ENCODE measurements at places on chromosomes 16 and 17.

- DNase-seq, result no peak
These were observed 36.4 kb upstream of the APPBP2 start for GRCh38 chr17:60562421-60562820.

DNA sequence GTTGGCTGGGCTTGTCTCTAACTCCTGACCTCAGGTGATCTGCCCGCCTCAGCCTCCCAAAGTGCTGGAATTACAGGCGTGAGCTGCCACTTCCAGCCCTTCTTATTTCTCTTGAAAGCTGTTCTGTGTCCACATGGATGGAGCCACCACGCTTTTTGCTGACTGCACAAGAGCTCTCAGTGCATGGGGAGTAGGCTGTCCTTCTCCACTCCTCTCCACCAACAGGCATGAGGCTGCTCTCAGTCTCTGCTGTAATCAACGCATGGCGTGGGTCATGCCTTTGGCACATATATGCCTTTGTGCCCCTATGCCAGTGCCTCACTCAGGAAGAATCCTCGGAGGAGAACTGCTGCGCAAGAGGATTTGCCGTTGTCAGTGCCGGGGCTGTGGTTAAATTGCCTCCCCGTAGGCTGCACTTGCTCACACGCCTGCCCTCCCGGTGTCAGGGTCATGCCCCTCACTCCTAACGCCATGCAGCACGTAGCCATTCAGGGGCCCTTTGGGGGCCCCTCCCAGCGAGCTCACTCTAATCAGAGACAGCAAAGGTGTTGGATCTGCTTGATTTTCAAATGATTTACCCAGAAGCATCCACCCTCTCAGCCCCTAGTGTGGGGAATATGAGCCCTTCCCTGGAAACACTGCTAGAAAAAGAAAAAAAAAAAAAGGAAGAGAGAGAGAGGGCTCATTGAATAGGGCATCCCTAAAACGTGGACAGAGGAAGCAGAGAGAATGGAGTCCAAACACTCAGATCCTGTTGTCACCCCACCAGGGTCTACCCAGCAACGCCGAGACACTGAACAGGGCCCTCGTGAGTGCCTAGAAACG is 47.5 kb upstream of the ZCCHC14 start:
- no peak for DNase-seq

DNA sequence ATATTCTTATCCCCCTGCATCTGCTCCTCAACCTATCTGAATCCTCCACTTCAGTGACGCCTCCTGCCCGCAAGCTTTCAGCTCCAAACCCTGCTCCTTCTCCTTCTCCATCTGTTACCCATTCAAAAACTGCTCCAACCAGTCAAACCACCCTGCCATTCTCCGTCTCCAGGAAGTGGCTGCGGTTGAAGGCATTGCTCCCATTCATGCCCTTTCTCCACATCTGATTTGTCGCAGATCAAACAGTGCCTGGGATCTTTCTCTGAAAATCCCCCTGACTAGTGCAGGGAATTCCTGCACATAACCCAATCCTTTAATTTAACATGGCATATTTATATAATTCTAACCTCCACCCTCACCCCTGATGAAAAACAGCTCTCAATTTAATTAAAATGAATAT is 56.3 kb downstream of the SLFN5 start:
- DNase-seq, result no peak

DNA sequence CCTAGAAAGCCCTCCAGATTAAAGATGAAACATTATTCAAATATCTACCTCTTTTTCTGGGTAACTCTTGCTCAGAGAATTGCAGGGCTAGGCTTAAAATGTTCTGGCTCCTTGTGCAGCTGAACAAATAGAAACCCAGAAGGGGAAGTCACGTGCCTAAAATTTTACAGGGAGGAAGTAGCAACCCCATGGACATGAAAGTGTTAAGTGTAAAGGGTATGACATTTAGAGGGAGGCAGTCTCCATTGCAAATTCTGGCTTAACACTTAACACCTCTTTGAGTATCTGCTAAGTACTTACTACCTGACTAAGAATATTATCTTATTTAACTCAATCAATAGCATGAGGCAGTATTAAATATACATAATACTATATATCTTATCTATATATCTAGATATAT is 376.1 kb upstream of the ERCC4 start:
- DNase-seq, result no peak

GRCh38 chr17:31294820-31295488 is 2.1 kb downstream of the OMG start:
- no peak for DNase-seq

DNA sequence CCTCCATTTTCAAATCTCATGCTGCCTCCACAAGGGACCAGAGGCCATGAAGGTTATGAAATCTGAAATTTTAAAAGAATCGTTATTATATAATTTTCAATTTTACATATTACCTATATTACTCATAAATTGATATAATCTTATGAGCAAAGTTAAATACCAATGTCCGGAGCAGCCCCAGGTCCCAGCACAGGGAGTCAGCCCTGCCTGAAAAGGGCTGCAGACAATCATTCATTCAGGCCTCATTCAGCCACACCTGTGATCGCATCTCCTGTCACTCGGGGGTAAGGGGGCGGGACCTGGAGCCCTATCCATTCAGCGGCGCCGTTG is 172.5 kb downstream of the AHSP start:
- DNase-seq, result no peak

GRCh38 chr16:84466692-84467091 is 37.8 kb downstream of the MEAK7 start:
- no peak for DNase-seq

GRCh38 chr17:57010487-57010886 is 32.6 kb downstream of the SCPEP1 start:
- no peak for DNase-seq

DNA sequence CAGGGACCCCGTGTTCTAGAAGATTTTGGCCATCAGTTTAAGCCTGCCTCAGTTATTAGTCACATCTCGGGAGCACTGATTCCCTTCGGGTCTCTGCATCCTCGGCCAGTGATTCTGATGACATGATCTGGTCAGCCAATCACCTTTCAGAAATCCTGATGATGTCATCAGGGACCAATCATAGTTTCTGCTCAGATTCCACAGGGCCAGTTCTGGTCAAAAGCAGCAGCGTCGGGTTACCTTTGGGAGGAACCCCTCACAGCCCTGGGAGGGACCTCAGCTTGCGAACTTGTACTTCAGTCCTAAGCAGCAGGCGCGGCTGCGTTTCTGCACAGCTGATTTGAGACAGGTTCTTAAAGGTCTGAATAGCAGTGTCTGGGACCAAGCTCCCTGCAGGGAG is 13.9 kb downstream of the KDM8 start:
- DNase-seq, result no peak

DNA sequence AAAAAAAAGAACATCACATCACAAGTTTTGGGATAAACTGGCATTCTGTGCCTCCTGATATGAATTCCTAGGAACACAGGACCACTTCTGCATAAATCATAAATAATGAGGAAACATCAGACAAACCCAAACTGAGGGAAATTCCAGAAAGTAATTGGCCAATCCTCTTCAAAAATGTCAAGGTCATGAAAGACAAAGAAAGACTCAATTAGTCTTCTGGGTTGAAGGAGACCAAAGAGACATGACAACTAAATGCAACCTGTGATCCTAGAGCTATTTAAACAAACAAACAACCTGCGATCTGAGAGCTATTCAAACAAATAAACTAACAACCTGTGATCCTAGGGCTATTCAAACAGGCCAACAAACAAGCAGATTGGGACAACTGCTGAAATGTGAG is 144.3 kb downstream of the VPS53 start:
- DNase-seq, result no peak

- DNase-seq, result no peak
These were observed 304.7 kb downstream of the ZFHX3 start for GRCh38 chr16:72743011-72743761.

GRCh38 chr16:67539271-67539670 is 10.6 kb downstream of the RIPOR1 start:
- DNase-seq, result peak; percentile 15

DNA sequence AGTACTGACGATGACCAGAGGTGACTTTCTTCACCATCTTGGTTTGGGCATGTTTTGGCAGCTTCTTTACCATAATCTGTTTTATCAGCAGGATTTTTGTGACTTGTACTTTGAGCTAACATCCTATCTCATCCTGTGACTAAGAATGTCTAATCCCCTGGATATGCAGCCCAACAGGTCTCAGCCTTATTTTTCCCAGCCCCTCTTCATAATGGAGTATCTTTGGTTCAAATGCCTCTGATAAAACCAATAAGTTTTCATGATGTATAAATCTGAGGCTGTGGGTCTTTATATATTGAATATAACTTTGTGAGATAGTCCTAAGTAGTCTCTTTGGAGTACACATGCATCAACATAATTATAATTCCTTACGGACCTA is 186.9 kb upstream of the WSB1 start:
- no peak for DNase-seq

DNA sequence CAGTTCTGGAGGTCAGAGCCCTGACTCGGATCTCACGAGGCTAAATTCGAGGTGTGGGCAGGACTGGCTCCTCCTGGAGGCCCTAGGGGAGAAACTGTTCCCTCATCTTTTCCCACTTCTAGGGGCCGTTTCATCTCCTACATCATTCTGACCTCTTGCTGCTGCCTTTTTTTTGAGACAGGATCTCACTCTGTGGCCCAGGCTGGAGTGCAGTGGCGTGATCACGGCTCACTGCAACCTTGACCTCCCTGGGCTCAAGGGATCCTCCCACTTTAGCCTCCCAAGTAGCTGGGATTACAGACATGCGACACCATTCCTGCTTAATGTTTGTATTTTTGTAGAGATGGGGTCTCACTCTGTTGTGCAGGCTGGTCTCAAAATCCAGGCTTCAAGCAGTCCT is 244.1 kb upstream of the GSE1 start:
- DNase-seq, result no peak

DNA sequence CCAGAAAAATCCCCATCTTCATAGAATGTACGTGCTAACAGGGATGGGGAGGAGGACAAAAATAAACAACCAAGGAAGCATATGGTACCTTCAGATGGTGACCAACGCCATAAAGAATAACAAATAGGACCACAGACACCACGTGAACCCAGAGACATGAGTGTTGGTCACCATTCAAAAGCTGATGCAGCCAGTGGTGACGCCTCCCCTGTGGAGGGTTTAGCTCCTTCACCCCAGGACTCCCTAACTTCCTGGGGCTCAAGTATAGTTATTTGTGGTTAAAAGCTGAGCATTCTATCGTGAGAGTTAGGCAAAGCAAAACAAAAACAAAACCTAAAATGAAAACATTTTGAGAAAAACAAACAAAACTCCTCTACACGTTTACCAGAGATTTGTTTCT is 184.7 kb downstream of the SOX9 start:
- DNase-seq, result no peak

GRCh38 chr17:48878920-48879898 is 13.4 kb upstream of the ATP5MC1 start:
- peak; percentile 69 for DNase-seq

Measured in activated CD8-positive, alpha-beta T cell treated with anti-CD3 and anti-CD28 coated beads for 36 hours (primary cell).